ENCODE measurements at places on chromosomes 5 and 9.

- DNase-seq, result no peak
Observed at GRCh38 chr5:135891791-135892190, 3.9 kb downstream of the IL9 start.

DNA sequence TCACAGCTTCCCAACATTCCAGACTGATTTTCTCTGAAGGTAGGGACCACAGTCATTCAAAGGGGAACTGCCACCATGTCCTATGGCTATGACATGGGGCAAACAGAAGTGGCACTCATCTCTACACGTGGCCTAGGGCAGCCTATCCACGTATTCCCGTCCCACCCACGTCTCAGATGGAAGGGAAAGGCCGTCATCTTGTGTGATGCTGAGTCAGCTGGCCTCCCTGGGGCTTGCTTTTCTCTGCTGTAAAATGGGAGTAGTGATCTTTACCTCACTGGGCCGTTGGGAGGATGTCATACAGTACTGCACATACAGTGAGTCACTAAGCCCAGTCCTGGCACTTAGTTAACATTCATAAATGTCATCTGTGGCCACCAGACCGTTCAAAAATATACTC lies 72.3 kb downstream of the RAPGEF1 start:
- no peak for DNase-seq

- DNase-seq, result no peak
Observed at GRCh38 chr5:3428334-3428733, 167.3 kb upstream of the IRX1 start.

- no peak for DNase-seq
Observed at GRCh38 chr5:9865574-9865973, 235.4 kb upstream of the TAS2R1 start.

DNA sequence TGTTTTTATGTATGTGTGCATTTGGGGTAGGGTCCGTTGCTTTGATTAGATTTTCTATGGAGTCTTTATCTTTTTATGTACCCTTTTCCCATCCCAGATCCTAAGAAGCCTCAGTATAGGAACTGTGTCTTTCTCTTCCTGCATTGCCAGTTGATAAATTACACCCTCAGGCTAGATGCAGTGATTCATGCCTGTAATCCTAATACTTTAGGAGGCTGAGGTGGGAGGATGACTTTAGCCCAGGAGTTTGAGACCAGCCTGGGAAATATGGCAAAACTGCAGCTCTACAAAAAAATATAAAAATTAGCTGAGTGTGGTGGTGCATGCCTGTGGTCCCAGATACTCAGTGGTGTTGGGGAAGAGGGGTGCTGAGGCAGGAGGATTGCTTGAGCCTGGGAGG lies 40.2 kb downstream of the NLN start:
- DNase-seq, result no peak

- DNase-seq, result no peak
Observed at GRCh38 chr5:163439092-163439425, 1.7 kb downstream of the CCNG1 start.

- no peak for DNase-seq
Observed at GRCh38 chr5:167688341-167689130, 602.9 kb upstream of the WWC1 start.

- no peak for DNase-seq
Observed at GRCh38 chr9:83056911-83057310, 6.0 kb downstream of the RASEF start.

GRCh38 chr9:6270896-6271295 lies 55.3 kb downstream of the IL33 start:
- DNase-seq, result no peak

DNA sequence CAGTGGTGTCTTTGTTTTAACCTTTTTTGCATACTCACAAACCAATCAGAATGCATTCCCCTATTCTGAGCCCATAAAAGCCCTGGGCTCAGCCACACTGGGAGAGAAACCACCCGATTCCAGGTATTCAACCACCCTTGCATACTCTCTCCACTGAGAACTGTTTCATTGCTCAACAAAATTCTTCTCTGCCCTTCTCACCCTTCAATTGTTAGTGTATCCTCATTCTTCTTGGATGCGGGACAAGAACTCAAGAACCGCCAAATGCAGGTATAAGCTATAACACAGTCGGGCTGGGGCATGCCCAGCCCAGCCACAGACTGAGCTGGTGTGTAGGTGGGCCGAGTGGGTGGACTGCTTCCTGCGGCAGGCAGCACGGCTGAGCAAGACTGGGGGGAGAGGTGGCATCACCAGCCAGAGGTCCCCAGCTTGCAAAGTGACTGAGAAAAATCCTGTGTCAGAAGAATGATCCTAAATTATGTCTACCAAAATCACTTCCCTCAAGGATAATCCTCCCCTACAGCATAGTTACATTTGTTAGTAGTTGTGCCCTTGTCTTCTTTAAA lies 141.0 kb downstream of the SSBP2 start:
- no peak for DNase-seq

- no peak for DNase-seq
Observed at GRCh38 chr5:17157916-17158529, 59.4 kb upstream of the BASP1 start.

GRCh38 chr5:116982035-116982434 lies 407.4 kb upstream of the SEMA6A start:
- DNase-seq, result no peak

DNA sequence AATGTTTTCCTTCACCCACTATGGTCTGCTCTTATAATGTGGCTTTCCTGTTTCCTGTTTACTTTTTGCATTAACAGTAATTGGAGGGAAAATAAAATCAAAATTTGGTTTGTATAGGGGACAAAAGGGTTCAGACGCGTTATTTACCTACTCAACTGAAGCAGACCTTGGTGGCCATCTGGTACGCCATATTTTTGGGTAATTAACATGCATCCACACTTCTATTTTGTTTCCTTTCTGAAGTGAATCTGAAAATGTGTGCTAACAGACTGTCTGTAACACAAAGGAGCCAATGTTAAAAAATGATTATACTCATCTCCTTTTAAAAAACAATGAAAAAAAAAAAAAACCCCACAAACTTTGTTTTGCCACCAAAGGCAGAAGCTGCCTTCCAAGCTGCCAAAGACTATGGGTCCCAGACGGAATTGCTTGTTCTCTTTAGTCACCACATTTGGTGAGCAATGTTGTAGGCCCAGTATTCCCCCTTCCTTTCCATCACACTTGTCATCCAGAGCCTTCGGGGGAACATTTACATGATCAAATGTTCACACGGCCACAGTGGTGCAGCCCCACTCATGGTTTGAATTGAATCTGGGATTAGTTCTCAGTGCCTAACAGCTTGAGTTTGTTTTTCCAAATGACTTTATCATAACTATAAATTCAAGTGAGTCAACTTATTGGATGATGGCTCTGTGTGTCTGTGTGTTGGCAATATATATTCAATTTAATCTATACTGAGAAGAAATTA lies 323.7 kb upstream of the CD180 start:
- DNase-seq, result no peak

GRCh38 chr9:133475292-133476012 lies 3.4 kb downstream of the SLC2A6 start:
- no peak for DNase-seq

DNA sequence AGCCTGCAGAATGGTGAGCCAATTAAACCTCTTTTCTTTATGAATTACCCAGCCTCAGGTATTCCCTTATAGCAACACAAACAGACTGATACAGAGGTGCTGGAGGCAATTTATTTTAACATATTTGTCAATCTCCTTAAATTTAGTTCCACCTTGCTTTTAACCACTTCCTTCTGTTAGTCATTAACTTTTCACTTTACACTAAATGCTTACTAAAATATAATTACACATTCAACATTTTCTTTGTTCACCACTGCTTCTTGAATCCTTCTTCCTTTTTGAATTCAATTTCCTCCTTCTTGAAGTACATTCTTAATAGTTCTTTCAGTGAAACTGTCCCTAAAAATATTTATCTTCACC lies 39.4 kb downstream of the LYRM7 start:
- DNase-seq, result no peak

- no peak for DNase-seq
Observed at GRCh38 chr5:45098483-45098882, 289.7 kb downstream of the MRPS30 start.

GRCh38 chr9:87229108-87229507 lies 268.6 kb upstream of the DAPK1 start:
- no peak for DNase-seq

GRCh38 chr5:150628936-150629485 lies 11.4 kb upstream of the SYNPO start:
- DNase-seq, result no peak

DNA sequence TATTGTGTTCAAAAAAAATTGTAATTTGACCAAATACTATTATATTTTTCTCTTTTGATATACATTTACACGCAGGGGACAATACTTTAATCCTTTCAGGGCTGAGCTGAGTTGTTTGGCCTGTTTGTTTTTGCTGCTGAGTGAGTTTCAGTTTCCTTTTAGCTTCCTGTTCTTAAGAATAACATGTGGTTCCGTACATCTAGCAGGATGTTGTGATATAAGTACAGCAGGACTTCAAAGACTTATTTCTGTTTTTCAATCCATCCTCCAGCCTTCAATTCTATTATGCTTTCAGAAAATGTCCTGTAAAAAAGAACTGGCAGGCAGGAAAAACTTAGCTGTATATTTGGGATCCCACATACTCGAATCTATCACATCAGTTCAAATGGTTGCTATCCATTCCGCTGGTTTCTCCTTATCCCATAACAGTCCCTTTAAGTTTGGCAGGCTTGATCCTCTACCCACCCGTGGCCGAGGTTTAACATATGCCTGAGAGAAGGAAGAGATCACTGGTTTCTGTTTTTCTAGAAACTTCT lies 1037.3 kb upstream of the ACO1 start:
- DNase-seq, result peak; percentile 10

- DNase-seq, result no peak
Observed at GRCh38 chr5:57683036-57683630, 200.5 kb upstream of the ACTBL2 start.

- no peak for DNase-seq
Observed at GRCh38 chr9:104882566-104882965, 45.4 kb downstream of the ABCA1 start.

- no peak for DNase-seq
Observed at GRCh38 chr5:68134033-68134668, 81.4 kb upstream of the PIK3R1 start.

- peak; percentile 82 for DNase-seq
Observed at GRCh38 chr5:172293054-172293744, 9.6 kb upstream of the UBTD2 start.

DNA sequence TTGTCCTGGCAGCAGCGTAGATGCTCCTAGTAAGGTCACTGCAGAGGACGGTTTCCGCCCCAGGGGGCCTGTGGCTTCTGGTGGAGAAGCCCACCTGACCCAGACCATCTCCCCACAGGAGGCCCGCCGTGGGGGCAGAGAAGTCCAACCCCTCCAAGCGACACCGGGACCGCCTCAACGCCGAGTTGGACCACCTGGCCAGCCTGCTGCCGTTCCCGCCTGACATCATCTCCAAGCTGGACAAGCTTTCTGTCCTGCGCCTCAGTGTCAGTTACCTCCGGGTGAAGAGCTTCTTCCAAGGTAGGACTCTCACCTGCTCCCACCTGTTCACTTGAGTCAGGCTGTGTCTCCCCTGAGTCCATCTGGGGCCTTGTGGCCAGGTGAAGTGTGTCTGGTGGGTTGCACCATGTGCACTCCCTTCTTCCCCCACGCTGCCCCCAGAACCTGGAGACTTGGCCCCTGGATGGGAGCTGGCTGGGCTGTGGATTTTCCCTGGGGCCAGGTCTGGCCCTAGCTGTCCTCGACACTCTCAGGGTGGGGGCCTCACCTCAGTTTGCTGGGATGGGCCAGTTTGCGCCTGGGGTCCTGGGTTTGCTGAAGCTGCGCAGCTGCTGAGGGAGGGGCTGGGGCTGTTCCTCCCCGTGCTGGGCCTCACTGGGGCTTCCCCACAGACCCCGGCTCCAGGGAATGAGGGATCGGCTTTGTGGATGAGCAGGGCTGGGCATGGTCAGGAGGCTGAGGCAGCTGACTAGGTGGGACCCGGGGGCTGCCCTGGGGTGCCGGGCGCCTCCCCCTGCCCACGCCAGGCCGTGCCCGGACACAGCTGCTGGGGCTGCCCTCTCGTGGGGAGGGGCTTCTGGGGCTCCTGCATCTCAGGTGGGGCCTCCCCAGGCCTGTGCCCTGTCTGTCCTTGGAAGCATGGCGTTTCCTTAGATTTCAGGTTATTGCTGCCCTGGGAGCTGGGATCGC lies 32.4 kb downstream of the AHRR start:
- no peak for DNase-seq

DNA sequence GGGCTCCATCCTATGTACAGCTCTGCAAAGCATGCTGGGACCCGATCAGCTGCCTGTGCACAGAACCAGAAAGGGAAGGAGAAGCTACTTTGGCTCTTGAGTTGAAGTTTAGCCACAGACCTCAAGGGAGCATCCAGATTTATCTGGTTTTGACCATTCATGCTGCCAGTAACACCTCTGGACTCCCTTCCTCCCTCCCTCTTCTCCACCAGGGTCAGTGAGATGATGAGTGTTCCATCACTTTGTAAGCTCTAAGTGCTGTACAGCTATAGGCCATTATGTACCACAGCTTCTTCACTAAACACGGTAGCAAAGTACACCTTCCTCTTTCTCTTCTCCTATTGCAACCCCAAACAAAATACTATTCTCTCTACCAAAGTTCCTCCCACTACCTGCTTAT lies 77.9 kb downstream of the GLIS3 start:
- DNase-seq, result no peak

GRCh38 chr9:71147368-71147767 lies 25.9 kb upstream of the TRPM3 start:
- no peak for DNase-seq

DNA sequence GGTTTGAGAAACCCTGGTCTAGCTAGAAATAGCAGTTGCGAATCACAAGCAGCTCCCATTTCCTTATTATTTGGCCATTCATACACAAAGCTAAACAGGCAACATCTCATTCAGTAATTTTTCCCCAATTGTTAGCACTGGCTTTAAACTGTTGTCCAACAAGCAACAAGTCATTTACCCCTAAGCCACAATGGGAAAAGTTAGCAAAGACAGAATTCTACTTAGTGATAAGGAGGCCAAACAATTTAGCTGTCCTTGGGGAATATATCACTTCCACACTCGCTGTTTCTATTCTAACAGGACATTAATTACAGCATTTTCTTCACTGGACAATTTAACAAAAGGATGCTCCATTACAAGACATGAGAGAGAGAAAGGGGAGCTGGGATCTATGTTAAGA lies 2.8 kb downstream of the MYO10 start:
- DNase-seq, result no peak

DNA sequence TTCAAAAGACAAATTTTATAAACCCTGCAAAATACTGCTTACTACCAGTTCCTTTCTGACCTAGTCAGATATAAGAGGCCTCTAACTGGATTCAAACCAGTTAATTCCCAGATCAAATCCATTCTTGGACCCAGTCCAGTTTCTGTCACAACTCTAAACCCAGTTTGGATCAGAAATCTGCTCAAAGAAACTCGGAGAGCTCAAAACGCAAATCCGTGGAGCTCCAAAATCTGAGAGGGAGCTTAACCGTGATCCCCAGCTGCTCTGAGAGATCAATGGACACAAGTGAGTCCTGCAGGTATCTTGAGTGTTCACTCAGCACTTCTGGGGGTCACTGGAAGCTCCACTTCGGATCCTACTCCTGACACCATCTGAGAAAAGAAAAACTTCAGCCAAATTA lies 348.1 kb upstream of the PTGER4 start:
- DNase-seq, result no peak
